ENCODE measurements at places on chromosomes 3 and 15.

GRCh38 chr3:128408693-128409623, 57.7 kb downstream of the DNAJB8 start:
- no peak for DNase-seq

DNA sequence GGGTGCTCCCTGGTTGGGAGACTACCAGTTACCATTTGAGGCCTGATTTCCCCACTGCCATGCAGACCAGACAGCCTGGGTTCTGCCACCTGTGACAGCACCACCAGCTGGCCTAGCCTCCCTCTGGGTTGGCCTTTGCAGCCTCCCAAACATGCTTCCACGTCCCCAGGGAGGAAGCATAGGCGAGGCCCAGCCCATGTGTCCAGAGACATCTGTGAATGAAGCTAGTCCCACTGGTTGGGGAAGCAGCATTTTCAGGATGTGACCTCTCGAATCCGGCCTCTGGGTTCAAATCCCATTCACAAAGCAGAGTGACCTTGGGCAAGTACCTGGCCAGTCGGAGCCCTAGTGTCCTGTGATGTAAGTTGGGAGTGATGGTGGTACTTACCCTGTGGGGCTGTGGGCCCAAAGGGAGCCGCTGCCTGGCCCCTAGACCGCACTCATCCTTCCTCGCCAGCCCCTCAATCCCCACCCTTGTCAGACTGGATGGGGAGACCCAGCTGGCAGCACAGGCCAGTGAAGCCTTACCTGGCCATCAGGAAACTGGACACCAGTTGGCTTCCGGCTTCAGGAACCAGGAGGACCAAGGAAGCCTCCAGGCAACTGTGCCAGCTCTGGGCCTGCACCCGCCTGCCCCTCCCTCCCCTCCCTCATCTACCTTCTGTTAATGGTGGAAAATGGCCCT, 6.0 kb downstream of the KLF15 start:
- DNase-seq, result no peak

DNA sequence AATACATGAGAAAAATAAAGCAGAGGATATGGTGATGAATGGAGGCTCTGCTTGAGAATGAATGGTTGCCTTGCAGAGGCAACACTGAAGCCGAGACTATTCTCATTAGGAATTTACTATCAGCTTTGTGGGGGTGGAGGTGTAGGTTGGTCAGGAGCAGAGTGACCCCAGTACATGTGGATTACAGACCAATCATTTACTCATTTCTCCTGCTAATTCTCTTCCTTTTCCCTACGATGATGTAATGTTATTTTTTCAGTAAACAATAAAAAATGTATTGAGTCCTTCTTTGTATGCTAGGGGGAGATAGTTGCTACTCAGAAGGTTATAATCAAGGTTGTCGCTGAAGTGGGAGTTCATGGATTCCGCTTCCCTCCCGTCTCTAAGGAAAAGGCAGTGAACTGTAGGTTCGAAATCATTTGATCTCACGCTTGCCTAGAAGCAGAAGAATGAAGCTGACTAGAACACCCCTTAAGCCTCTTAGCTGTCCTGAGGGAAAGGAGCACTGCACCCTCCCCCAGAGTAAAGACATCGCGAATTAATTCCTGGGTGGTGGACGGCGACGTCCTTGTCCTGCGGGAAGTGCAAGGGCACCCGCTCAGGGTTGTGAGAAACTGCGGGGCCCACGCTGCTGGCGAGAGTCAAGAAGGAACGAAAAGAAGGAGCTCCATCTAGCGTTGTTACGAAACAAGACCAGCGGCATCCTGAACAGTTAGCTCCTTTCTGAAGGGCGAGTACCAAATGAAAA, 213.2 kb upstream of the PFN2 start:
- DNase-seq, result peak; percentile 94

GRCh38 chr3:159513444-159513843, 475.2 kb upstream of the IL12A start:
- peak; percentile 18 for DNase-seq

DNA sequence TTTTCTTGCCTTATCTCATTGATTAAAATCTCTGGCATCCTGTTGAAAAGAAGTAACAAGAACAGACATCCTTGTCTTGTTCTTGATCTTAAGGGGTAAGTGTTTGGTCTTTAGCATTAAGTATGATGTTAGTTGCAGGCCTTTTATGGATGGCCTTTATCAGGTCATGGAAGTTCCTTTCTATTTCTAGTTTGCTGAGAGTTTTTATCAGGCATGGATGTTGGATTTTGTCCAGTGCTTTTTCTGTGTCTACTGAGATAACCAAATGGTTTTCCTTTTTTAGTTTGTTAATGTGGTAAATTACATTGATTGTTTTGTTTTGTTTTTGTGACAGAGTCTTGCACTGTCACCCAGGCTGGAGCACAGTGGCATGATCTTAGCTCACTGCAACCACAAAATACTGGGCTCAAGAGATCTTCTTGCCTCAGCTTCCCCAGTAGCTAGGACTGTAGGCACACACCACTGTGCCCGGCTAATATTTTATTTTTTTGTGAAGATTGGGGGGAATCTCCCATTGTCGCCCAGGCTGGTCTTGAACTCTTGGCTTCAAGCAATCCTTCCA, 26.3 kb downstream of the MRAS start:
- DNase-seq, result no peak

DNA sequence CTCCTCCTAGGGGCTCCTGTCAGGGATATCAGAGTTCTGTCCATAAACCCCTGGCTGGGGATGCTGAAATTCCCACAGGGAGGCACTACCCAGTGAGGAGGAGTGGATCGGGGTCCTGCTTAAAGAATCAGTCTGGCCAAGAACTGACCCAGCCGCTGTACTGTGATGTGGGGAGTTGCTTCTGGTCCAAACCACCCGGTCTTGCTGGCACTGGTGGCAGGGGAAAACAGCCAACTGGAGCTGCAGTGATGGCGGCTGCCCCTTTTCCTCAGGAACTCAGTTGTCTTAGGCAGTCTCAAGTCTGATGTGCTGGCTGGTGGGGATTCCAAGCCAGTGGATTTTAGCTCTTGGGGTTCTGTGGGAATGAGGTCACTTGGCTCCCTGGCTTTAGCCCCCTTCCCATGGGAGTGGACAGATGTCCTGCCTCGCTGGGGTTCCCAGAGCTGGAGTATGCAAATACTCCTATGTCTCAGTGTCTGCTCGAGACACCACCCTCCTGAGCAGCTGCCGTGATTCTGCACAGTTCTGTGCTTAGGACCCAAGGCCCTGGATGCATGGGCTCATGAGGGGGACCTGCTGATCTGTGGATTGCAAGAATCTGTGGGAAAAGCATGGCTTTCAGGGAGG, 97.1 kb downstream of the SLC25A26 start:
- DNase-seq, result no peak

DNA sequence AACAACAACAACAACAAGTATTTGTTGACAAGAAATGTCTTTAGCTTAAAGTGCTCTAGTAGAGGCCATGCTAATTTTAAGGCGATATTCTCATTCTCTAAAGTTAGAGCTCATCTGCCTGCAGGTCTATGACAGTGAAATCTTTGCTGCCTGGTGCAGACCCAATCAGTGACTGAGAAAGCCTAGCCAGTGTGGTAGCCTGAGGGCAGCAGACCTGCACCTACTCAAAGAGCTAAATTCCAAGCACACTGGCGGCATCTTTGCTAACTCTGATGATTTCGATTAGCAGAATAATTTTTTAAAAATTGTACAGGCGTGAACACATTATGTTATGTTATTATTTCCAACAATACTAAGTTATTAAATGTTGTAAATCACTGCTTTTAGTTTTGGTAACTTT, 228.8 kb upstream of the RGMA start:
- DNase-seq, result no peak

GRCh38 chr3:178083906-178084866, 452.1 kb upstream of the KCNMB2 start:
- DNase-seq, result peak; percentile 91

- no peak for DNase-seq
Observed at GRCh38 chr3:154044671-154045070, 76.5 kb upstream of the ARHGEF26 start.

DNA sequence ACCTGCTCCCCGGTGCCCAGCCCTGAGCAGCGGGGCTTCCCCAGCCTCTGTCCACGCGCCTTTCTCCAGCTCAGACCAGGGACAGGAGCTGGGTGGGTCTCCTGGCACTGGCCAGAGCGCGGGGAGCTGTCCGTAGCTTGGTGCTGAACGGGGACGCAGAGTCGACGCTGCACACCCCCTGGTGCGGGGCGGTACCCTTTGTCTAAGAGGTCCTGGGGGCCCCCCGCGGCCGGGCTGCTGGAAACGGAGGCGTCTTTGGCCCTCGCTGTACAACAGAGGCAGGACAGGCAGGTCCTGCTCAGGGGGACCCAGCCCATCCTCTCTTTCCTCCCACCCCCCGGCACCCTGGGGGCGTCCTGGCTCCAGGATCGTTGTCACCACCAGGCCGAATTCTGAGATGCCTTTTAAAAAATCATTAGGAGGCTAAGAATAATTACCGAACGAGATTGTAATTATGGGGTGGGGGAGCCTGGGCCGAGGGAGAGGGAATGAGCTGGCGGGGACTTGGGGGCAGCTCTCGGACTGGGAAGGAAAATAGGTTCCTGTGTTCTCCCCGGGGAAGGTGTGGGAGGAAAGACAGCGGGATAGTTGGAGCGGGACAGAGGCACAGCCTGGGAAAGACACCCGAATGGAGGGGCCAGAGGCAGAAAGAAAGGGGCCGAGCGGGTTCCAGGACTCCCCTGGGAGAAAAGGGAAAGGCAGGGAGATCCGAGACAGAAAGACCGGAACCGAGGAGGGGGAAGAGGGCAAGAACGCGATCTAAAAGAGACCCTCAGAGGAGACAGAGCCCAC, 4.1 kb upstream of the SKOR1 start:
- DNase-seq, result peak; percentile 51

DNA sequence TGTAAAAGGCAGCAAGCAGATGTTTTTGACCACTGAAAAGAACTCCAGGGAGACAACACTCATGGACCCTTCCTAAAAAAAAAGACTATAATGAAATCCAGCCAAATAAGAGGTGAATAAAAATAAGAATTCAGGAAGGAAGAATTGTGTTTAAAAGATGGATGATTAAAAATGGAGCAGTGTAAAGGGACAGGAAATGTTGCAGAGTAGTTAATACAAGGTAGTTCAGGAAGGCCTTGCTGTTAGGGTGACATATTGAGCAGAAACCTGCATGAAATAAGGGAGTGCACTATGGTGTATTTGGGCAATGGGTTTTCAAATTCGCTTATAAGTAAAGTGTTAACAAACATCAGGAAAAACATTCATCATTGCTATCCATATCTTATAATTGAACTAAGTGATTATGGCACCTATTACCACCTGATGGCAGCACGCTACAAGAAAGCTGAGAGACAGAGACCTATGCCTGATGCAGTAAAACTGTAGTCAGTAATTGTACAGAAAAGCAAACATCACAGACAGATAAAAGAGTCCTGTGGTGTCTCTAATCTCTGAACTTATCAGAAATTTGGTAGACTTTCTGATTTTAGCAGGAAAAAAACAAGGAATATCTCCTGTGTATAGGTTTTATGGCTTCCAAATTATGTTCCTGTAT, 5.8 kb upstream of the DBR1 start:
- peak; percentile 53 for DNase-seq

DNA sequence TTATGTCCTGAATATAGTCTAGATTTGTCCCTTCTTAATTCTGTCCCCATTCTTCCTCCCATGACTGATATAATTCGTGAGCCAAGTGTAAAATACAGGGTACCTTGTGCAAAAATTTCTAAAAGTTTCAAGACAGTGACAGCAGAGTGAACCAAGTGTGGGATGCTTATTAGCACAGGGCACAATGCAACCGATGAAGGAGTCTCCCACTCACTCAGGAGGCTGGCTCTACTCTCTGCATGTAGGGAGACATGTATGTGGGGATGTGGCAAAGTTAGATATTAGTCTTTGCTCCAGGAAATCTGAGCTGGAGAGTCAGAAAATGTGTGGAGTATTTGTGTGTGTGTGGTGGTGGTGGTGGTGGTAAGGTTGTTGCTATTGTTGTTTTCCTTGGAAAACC, 305.9 kb downstream of the CHL1 start:
- DNase-seq, result no peak

DNA sequence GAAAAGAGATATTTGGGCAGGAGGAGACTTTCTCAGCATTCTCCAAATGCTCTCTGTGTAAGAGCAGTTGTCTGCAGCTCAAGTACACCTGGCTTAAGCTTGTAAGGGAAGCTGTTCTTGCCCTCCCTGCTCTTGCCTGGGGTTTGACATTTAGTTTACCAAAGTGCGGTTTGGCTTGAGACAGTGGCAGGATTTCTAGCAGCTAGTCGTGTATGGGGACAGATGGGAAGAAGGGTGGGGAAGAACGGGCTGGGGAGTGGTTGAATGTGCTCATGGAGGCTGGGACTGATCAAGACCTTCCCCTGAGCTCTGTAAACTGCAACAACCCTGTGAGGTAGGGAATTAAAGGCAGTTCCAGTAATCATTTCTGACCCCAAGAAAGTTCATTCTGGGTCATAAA, 39.8 kb downstream of the SQOR start:
- DNase-seq, result no peak

DNA sequence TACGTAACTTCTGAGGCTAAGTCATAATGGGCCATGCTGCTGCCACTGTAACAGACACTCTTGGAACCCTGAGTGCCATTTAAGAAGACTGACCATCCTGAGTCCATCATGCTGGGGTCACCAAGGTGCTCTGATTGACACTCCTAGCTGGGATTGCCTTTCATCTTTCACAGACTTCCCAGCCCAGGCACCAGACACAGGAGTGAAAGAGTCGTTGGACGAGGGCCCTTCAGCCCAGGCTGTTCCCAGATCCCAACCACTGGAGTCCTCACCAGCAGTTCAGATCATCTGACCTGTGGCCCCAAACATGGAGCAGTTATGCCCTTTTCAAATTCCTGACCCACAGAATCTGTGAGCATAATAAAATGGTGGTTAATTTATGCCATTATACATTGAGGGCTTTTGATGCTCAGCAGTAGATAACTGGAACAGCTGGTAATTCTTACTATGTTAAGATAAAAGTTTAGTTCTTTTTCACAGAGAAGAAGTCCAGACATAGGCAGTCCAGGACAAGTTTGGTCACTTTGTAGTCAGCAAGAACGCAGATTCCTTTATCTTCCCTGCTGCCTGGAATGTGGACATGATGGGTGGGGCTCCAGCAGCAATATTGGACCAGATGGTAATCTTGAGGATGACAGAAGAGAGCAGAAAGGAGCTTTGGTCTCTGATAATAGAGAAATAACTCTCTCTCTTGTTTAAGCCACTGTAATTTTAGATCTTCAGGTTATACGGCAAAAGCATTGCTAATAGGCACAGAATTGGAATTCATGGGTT, 7.3 kb upstream of the EHD4 start:
- DNase-seq, result no peak

- no peak for DNase-seq
Observed at GRCh38 chr3:118146658-118147375, 887.8 kb downstream of the IGSF11 start.

Data from NCI-H1417 (cell line).